Amygdala (tissue), 56 donors: ENCODE measurements at places on chromosomes 2 and 18.

DNA sequence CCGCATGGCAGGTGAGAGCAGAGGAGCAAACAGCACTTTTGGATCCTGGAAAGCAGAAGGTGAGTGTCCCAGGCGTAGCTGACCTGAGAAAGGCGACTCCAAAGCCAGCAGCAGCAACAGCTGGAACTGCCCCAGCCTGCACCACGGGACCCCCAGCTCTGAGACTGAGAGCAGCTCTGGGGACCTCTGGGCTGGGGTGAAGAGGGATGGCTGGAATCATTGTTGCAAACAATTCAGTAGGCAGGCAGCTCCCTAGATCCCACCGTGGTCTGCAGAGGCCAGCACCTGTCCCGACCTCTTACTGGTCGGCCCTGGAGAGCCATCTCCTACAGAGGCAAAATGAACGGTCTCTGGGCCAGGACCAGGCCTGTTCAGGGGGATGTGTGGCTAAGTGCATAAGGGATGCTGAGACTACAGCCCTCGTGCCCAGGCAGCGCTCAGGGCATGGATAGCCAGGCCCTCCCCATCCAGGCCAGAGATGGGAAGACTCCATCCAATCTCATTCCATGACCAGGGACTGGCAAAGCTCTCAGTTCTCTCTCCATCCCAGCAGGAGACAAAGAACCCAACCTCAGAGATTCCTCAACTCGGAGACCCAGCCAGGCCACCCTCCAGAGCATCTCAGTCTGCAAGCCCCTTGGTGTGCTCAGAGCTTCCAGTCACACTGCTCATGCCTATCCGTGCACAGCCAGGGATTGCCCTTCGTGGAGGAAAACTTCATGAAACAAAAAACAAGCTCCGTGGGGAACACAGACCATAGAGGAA, 38.2 kb upstream of the ALPP start:
- no peak for DNase-seq

GRCh38 chr2:27773959-27774358, 2.4 kb downstream of the MRPL33 start:
- DNase-seq, result no peak

DNA sequence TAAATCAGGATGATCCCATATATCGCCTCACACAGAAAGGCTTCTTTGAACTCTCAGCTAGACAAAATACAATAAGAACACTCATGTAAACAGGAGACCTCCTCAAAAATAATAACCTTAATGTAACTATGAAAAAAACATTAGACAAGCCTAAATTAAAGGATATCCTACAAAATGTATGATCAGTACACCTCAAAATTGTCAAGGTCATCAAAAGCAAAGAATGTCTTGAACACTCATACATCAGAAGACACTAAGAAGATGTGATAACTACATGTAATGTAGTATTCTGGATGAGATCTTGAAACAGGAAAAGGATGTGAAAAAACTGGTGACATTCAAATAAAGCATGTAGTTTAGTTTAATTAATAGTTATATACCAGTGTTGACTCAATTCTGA, 616.8 kb upstream of the ZEB2 start:
- no peak for DNase-seq

DNA sequence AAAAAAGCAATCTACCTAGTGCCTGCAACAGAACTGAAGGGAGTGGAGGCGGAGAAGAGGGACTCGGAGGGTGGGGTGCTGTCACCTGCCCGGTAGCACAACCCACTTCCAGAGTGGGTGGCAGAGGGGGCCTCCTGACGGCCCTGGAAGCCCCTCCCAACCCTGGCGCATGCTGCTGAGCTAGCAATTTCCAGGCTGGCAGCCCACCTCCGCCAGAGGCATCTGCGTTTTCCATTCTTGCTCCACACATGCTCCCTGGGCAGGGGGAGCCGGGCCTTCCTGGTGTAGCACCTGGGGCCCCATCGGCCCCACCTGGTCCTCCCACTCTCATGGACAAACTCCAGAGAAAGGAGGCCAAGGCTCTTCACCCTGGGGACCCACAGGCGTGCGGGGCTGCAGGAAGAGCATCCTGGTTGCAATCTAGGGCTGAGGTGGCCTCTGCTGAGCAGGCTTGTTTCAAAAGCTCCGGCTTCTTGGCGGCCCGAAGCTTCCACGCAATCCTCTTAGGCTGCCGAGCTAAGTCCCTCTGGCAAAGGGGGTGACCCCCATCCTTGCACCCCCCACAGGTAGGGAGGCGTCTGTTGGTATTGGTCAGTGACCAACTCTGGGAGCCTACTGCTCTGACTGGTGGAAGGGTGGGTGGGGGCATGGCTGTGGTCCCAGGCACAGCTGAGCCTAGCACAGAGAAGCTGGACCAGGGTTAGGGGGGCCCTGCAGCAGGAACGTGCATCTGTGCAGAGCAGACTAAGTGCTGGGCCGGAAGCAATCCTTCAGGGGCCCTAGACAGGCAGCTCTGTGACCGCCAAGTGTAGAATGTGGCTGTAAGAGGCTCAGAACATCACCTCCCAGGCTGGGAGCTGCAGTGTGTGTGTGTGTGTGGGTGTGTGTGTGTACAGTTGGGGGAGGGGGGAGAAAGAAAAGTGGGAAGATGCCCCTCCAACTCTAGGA, 2.6 kb downstream of the HS6ST1 start:
- DNase-seq, result no peak

- DNase-seq, result no peak
Measured at GRCh38 chr2:195810340-195811098, 153.5 kb downstream of the SLC39A10 start.

- DNase-seq, result no peak
Measured at GRCh38 chr2:216621292-216621691, 11.9 kb upstream of the IGFBP2 start.

- DNase-seq, result no peak
Measured at GRCh38 chr2:128373451-128374000, 54.9 kb upstream of the HS6ST1 start.

GRCh38 chr18:62262061-62262460, 63.0 kb upstream of the TNFRSF11A start:
- no peak for DNase-seq

DNA sequence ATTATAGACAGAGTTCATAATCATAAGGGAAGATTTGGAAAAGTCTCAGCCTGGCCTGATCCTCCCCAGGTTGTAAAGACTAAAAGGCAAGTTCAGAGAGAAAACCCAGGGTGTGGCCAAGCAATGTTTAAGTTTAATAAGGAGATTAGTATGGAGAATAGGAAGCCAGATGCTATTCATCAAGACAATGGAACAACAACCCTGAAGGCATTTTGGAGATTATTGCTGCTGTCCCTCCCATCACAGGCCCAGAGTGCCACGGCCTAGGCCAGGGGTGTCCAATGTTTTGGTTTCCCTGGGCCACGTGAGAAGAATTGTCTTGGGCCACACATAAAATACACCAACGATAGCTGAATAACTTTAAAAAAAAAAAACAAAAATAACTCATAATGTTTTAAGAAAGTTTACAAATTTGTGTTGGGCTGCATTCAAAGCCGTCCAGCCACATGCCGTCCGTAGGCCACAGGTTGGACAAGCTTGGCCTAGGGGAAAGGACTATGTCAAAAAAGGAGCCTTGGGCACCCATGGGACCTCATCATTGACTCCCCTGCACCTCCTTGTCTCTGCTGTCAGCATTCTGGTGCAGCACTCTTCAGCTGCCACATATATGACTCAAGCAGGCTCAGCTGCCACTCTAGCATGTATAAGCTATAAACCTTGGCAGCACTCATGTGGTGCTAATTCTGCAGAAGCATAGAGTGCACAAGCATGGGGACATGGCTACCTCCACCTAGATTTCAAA, 20.8 kb downstream of the DPP4 start:
- no peak for DNase-seq

- DNase-seq, result no peak
Measured at GRCh38 chr2:158586491-158586890, 129.7 kb downstream of the PKP4 start.

DNA sequence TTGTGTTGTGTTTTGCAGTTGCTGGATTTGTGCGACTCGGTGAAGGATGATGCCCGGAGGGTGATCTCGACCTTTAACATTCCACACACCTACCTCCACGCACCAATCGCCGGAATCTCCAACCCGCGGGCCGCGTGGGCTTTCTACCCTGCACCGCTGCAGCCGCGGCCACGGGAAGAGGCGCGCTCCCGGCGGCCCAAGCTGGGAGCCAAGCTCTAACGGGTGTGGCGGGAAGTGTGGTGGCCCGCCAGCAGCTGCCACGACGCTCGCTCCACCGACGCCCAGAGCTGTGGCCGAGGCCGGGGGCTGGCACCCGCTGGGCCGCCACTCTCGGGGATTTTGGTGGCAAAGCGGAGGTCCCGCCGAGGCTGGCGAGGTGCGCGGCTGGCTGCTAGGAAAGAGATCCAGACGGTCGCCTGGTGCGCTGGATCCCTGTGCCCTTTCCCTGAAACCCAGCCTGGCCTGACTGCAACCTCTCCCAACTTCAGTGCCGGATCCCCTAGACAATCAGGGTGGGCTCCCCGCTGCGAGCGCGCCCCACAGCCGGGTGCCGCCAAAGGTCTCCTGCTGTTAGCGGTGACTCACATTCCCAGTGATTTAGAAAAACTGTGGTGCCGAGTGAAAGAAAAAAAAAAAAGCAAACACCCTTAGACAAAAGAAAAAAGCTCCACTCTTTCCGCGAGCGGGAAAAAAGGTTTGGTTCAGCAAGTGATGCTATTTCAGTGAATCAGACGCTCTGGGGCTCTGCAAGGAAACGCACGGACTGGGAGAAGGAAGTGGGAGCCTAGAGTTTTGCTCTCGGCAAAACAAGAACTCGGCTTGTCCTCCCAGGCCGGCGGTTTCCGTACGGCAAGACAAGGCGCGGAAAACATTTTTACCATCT, 2.9 kb upstream of the BCL2L11 start:
- no peak for DNase-seq

GRCh38 chr2:65053199-65053598, 3.0 kb upstream of the CEP68 start:
- no peak for DNase-seq

GRCh38 chr2:194946826-194947225, 710.2 kb upstream of the SLC39A10 start:
- DNase-seq, result no peak

DNA sequence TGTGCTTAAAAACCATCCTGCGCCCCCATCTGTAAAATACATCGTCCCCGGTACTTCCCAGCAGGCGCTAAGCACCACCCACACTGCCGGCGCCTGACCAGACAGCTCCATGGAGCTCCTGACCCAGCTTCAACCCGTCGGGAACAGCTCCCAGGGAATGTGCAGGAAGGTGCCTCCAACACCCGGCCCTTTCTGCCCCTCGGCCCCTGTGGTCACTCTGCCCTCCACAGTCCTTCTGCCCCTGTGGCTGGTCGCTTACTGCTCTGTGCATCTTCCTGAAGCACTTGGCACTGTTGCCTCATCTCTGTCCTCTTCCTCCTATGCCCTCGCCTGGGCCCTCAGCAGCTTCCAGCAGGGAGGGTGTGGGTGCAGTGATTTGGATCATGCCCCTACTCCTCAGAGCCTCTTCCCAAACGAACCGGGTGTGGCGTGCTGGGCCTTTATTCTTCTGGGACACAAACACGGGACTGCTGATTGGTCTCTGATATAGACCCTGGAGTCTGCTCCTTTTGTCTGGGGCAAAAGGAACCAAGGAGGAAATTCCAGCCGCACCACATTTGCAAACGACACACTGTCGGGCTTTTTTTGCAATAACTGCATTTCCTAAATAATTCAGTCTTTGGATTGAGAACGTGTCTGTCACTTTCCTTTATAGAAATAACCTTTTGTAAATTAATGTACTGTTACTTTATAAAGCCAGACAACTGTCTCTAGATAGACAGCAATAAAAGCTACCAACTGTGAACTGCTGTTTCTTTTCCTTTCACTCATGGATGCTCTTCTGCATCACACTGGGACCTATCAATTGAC, 65.9 kb downstream of the ADI1 start:
- DNase-seq, result no peak

DNA sequence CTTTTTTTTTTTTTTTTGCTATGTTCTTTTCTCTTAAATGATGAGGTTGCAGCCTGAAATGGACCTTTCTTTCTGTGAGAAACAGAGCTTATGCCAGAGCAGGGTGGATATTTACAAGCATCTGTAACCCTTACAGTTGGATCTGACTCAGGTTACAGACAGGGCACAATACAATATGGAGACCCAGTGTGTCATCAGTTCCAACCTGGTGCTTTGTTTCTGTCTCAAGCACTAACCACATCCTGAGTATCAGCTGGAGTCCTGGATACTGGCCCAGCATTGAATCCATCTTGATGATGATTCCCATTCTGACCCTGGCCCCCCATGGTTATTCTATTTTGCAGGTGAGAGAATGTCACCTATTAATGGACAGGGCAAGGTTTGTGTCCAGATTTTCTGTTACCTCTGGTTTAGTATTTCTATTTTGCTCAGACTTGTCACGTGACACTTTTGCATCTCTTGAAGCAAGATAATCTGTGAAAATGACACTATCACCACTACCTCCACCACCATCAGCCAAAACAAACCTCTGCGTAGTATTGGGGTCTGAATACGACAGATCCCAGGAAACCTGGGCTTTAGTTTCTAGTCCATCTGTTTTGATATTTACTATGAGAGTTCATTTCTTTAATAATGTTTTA, 174.0 kb downstream of the CCDC85A start:
- no peak for DNase-seq

DNA sequence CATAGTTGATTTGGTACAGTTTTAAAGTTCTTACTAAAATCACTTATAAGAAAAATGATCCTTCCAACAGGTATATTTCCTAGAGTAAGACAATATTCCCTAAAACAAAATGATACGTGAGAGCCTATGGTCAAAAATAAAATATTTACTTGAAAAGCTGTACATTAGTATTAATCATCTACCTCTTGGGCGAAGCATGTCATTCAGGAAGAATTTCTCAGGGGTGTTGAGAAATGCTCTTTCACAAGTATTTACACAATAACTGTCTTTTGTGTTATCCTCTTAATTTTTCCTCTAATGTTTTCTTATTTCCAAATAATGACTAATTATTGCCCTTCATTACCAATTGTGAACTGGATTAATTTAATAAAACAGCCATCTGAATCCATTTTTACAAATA, 466.3 kb downstream of the SATB2 start:
- DNase-seq, result no peak

DNA sequence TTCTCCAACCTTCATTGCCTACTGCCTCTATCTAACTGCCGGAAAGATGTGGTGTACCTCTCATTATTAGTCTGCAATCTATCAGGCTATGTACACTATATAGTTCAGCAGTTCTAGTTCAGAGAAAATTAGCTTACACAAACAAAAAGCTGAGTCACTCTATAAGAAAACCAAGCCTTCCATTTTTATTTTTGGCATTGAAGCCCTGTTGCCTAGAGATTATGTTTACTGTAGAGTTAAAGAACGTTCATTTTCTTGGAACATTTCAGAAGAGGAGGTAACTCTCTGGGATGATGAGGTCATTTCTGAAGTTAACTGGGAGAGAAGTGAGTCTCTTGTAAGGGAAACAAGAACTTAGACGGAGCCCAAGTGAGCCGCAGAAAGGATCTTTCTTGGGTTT, 133.5 kb downstream of the FAM124B start:
- no peak for DNase-seq

GRCh38 chr2:227482638-227483340, 10.8 kb downstream of the AGFG1 start:
- DNase-seq, result no peak

GRCh38 chr2:215722125-215722524, 286.3 kb upstream of the FN1 start:
- no peak for DNase-seq
